ENCODE measurements at places on chromosomes 3 and 15.
A peak's percentile ranks its signal among the peaks of the same experiment; 100 is the strongest.

- DNase-seq = peak; percentile 21
These were observed 646.0 kb downstream of the TUSC7 start for GRCh38 chr3:117355566-117355965.

DNA sequence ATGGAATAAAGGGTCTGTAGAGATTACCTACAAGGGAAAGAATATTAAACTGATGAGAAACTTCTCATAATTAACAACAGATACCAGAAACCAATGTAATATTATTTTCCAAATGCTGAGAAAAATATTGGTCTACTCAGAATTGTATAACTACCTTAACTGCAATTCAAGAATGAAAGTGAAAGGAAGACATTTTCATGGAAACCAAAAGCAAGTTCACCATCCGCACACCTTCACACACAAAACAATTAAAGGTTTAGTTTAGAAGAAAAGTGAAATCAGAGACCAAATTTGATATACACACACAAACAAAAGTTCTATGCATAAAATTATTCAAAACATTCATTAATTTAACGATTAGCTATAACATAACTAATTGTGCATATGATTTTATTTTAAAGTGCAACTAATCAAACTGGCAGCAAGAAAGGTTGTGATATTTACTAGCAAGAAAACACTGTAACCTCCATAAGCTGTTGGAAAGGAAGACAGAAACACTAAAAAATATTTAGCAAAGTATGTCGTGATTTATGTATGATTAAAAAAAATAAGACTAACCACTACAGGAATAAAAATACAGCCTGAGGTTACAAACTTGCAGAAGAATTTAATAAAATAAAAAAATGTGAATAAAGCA, 395.5 kb downstream of the FGF12 start:
- DNase-seq = no peak

- no peak for DNase-seq
These were observed 9.1 kb downstream of the RAB43 start for GRCh38 chr3:129112308-129113052.

- DNase-seq = no peak
These were observed 189.3 kb downstream of the PLCH1 start for GRCh38 chr3:155555479-155556060.

GRCh38 chr15:25890529-25890928, 27.4 kb upstream of the ATP10A start:
- no peak for DNase-seq

DNA sequence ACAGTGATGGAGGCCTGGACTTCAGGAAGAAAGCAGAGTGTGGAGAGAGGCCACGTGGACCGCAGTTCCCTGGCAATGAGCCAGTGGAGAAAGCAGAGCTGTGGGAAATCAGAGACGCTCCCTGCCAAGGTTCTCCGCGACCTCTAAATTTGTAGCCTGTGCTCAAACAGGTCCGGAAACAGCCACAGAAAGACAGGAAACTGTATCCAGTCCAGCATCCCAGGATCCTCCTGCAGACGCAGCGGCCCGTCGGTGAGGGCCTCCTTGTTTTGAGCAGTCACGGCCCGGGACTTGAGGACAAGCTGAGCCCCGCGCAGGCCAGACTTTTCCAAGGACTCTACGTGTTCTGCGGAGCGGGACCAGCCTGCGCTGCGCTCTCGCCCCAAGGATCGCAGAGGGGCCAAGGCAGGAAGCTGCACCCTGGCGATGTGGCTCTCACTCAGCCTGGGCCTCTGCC, 22.3 kb downstream of the RPSA start:
- no peak for DNase-seq

GRCh38 chr3:88114878-88115549, 34.7 kb upstream of the C3orf38 start:
- DNase-seq = no peak

DNA sequence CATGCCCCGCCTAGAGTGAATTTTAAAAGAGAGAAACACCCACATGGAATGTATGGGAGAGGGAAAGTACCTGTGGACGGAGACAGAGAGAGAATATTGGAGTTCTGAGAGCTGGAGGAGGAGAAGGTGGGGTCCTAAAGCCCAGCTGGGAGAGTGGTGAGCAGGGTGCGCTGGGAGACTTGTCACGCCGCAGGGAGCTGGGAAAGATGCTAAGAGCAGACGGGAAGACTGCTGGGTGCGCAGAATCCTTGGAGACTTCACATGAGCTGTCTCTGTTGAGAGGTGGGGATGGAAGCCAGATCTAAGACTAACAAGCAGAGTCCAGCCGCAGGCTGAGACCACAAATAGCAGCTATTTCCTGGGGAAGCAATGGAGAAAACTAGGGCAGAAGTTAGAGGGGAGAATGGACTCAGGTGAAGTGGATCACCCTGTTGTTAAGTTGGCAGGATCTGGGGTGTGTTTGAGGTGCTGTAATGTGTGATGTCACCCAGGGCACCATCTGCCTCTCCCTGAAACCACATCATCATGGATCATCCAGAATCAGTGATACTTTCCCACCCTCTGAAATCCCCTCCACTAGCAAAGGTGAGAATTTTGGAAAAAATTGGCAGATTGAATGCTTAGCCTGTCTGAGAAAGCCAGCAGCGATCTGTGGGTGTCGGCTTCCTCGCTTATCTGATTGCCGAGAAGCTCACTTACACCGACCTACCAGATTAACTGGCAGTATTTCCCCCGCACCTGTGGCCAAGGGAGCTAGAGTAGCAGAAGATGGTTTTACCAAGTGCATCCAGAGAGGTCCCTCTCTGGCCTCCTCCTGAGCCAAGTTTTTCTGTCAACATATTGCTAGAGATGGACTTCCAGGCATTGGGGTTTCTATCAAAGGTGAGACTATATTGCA, 174.8 kb upstream of the BHLHE40 start:
- no peak for DNase-seq

- peak; percentile 26 for DNase-seq
These were observed 5.6 kb upstream of the ATP8B4 start for GRCh38 chr15:50124631-50125030.

DNA sequence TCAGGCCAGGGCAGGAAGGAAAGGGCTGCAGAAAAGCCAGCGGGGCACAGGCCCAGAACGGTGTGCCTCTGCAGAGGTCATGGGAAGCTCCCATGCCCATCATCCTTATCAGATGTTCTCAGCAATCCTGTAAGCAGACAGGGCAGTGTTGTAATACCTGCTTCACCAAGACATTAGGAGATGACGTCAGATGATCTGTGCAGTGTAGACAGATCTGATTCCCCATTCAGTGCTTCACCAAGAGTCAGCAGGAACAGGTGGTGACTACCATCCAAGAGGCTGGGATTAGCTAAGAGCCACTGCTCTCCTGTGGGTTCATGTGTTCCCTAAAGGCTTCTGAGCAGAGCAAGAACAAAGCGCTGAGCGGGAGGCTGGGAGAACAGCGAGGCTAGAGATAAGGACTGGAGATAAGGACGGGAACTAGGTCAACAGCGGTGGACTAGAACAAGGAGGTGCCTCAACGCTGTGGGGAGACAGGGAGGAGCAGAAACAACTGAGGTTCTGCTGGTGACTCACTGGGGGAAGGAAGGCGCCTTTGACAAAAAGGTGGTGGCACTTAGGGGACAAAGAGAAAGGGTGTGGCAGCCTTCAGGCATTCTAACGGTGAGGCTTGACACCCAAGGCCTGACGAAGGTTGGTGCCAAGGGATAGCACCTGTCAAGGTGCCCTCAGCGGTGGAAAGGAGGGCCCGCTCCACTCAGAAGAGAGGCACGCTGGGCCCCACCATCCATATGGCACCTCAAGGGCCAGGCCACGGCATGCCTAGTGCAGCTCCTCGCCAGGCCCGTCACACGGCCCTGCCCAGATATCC, 28.4 kb downstream of the CCDC12 start:
- DNase-seq = peak; percentile 59

DNA sequence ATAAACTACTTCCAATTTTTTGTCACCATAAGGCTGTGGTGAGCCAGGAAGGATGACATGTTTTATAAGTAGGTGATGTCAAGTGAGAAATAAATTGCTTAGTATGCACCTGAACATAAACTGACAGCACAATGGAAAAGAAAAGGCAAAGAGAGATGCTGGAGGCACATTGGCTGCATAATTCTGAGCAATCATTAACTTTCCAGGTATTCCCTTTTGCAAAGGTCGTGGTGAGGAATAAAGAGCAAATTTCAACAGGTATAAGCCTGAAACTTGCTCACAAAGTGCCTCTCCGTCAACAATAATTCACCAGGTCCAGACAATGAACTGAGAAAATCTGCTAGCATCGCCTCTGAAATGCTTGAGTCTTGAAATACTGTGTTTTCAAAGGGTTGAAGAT, 48.2 kb downstream of the ITGB5 start:
- DNase-seq = no peak

- DNase-seq = peak; percentile 89
These were observed 1.9 kb downstream of the SPINT1 start for GRCh38 chr15:40845511-40846284.

DNA sequence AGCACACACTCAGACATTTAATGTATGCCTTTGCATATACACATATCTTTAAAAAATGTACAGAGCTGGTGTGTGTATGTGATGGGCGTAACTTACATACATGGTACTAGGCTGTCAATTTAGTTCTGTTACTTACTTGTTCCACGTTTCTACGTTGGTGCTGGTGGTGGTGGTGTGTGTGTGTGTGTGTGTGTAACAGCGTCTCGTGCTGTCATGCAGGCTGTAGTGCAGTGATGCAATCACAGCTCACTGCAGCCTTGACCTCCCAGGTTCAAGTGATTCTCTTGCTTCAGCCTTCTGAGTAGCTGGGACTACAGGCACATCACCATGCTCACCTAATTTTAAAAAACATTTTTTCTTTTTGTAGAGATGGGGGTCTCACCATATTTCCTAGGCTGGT, 64.2 kb downstream of the ISG20 start:
- no peak for DNase-seq

DNA sequence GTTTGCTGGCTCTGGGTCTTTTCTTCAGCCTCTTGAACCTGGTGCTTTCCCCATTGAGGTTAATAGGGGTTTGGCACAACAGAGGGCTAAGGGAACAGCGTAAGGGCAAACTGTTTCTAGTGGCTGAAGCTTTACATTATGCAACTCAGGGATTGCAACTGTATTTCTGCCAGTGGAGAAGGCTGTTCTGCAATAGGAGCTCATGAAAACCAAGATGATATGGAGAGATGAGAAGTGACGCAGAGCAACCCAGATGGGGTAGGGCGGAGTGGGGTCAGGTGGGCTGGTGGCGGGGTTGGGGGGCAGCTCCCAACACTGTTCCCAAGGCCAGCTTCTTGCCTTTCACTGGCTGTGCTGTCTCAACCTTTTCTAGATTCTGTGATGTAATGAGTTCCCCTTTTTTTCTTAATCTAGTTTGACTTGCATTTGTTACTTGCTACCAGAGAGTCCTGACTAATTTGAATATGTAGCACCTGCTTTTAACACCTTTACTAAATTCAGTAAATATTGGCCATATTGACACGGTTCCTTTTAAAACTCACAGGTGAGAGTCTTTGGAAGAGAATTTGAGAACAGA, 7.2 kb downstream of the GXYLT2 start:
- DNase-seq = no peak

DNA sequence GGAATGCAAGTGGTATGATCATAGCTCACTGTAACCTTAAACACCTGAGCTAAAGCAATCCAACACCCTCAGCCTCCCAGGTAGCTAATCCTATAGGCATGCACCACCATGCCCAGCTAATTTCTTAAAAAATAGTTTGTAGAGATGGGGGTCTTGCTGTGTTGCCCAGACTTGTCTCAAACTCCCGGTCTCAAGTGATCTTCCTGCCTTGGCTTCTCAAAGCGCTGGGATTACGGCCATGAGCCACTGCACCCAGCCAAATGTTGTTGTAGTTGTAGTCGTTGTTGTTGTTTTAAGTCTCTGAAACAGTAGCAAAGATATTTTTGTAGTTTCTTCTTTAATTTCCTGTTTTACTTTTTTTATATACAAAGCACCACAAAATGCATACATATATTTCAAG, 616.6 kb downstream of the NAALADL2 start:
- no peak for DNase-seq

DNA sequence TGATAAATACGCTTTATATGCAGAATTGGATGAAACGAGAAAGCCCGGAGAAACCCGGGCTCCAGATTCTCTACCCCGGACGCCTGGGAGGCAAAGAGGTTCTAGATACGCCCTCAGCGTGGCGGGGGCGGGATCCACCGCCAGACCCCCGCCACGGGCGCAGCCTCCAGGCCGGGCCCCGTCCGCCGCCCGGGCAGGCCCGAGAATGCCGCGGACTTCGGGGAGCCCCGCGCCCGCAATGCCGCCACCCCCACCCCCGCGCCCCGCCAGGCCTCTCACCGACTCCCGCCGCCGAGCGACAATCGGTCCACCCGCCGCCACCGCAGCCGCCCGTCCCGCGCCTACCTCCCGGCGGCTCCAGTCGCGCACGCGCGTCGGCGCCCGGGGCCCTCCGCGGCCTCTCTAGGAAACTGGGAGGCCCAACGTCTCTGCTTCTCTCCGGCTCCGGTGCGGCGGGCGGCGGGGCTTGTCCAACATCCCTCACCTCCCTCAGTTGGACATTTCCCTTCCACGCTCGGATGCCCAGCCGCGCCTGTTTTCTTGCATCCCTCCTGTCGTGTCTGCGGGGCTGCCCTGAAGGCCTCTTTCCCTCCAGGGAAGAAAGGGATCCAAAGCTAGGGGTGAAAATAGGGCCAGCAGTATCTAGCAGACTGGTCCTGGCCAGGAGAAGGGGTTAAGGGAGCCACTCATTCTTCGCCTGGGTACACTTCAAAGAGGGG, at the start of gene ZNF445:
Gene ZNF445, minus strand, starts transcription at position 359 of the 719 bp plus-strand sequence. CDS start 22,121 bp downstream, outside the sequence.
- peak; percentile 84 for DNase-seq

- no peak for DNase-seq
These were observed 24.9 kb upstream of the ARPIN start for GRCh38 chr15:89937365-89938350.

DNA sequence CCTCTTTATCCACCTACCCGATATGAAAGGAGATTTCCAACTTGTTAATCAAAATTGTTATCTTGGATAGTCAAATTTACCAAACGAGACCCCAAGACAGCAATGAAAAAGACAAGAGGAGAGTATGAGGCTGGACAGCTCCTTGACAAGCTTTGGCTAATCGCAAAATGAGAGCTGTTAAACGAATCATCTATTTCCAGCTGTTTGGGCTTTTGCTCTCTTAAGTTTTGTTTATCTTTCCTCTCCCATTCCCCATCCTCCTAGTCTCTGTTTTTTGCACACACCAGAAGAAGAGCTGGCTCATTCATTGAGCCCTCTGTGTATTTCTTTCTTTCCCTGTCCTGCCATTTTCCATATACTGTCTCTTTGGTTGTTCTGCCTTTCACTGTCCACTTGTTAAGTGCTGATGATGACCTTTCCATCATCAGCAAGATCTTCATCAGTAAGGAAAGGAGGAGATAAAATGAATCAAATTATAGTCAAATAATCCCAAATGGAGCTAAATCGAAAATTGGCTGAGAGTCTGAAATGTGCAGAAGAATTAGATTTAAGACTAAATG, 161.6 kb downstream of the SLC9A9 start:
- no peak for DNase-seq

DNA sequence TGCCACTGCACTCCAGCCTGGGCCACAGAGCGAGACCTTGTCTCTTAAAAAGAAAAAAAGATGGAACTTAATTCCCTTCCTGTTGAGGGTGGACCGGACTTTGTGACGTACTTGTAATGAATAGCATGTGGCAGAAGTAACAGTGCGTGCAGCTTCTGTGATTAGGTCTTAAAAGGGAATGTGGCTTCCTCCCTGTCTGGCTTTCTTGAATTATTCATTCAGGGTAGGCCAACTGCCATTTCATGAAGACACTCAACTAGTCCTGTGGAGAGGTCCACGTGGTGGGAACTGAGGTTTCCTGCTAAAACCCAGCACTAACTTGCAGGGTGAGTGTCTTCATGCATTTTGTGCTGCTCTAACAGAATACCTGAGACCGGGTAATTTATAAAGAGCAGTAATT, 98.9 kb upstream of the PIAS1 start:
- no peak for DNase-seq

- DNase-seq = peak; percentile 72
These were observed 853 bp downstream of the TEX264 start for GRCh38 chr3:51671734-51672475.

Measured in ELF-1 (cell line).